ACHN (cell line): ENCODE measurements at places on chromosomes 6 and 20.

DNA sequence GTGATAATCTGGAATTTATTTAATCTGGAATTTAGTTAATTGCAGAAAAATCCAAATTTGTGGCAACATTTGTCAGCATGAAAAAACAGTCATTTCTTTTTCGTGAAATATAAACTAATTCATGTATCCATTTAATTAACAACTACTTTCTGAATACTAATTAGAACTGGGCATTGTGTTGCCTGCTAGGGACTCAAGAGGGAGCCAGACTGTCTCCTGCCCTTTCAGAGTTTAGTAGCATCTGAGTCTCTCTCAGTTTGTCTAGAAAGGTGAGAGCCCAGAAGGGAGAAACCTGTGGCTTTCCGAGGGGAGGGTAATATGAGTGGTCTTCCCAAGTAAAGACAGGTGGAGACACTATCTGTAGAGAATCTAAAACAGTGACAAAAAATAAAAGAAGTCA lies 210.9 kb upstream of the HDDC2 start:
- DNase-seq, result peak; percentile 7

DNA sequence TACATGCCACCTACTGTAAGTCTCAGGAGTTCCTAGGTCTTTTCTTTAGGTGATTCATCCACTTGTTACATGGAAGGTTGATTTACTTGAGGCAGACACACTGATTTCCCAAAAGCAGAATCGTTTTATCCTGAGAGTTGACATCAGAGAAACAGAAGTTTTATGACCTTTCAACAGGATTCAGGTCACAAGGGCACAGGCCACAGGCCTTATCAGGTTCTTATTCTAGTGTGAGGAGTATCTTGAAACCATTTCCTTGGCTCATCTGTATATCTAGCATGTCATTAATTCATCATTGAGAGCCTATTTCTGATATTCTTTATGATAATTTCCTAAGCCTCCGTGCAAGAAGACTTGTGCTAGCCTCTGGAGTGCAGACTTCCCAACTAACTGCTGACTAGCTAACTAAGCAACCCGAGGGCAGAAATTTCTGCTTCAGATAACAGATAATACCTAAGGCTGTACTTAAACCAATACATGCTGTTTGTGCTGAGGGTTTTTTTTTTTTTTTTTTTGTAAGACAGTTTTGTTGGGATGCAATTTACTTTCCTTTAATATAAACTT lies 44.9 kb upstream of the RFPL4B start:
- no peak for DNase-seq

DNA sequence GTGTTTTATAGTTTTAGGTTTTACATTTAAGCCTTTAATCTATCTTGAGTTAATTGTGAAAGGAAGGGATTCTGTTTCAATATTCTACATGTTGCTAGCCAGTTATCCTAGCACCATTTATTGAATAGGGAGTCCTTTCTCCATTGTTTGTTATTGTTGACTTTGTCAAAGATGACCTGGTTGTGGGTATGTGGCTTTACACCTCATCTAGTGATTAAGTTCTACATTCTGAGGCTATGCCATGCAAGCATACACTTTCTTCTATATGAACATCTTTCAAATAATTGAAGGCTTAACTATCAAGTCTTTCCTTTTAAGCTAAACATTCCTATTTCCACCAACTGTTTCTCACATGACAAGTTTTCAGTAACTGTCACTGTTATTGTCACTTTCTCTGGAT lies 46.1 kb downstream of the ME1 start:
- no peak for DNase-seq

DNA sequence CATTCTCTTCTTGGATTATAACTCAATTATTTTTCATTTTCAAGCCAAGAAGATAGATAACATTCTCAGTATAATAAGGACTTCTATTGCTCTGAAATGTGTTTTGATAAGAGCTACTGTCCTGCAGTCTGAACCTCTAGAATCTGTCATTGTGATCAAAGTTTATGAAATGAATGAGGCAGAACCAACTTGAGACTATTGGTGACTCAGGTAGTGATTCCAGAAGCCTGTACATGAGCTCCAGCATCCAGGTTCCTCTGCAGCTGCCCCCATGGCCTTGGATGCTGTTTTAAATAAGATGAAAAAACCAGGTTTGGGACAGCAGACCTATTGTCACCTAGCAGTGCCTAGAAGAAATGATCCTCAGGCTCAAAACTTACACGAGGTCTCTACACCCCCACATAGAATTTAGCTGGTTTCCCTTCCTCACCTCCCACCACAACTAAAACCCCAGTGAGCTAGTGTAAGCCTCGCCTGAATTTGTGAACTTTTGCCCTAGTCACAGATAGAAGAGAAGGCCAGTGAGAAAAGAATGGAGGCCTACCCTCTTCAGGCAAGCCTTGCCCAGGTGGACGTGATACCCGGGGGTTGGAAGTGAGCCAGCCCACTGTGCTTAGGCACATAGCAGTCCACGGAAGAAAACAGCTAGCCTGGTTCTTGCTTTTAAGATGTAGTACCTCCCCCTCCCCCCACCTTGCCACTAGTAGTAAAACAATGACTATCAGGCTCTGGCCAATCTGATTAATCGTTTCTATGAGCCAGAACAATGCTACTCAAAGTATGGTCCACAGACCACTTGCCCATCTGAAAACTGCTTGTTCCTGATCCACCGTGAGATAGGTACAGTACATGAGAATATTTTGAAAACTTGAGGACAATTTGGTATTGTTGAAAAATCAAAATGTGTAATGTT lies 73.0 kb upstream of the SYNJ2 start:
- DNase-seq, result no peak

DNA sequence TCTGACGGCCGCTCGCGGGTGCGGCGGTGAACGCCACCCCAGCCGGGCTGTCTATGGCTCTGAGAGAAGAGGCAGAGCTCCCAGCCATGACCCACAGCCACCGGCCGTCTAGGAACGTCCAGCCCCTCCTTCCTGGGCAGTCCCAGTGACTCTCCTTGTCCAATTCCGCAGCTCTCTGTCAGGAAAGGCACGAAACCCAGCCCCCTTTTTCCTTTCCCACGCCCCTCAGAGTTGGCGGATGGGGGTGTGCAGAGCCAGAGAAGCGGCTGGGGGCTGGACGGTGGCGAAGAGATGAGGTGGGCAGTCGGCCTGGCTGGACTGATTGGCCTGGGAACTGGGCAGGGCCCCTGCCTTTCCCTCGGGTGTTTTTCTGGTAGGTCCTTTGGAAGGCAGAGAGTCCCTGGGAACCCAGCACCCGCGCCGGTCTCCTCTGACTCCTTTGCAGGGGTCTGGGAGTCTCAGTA lies 1.5 kb downstream of the EBF4 start:
- no peak for DNase-seq

DNA sequence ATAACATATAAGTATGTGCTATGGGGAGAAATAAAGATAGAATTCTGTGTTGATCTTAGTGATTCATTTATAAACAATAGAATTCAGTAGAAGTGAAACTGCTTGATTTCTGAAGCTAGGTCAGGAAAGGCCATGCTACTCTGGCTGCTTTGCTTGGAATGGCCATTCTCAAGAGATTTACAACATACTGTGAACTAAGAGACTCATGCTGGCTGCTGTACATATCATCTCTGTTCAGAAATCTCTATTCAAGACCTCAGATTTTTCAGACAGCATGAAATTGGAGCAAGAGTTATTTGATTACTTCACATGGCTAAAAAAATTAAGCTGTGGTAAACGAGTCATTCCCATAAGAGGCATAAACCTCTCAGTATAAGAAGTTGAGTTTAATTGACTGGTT lies 662.6 kb downstream of the BCKDHB start:
- no peak for DNase-seq

DNA sequence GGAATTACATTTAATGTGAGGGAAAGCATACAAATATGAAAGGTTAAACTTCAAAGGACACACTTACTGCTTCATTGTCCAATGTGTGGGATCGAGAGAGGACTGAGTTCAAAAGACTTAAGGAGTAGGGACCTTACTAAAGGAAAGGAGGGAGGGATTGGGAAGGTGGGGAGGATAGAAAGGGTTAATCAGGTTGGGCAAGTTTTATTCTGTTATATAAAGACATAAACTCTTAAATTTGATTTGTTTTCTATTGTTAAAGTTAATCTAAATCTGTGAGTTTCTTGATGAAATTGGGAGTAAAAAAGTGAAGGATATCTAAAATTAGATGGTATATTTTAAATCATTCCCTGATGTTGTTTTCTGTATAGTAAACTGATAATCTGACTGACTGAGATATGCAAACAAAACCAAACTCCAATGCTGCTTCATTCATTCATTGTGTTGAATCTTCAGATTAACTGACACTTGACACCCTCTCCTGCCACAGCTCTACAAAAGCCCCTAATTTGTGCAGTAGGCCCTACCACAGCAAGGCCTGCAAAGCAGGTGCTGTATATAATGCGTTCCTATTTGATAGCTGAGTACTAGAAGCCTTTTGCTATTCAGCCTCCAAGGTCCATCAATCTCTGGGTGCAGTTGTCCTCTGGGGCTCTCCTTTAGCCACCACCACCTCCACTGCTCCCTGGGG lies 1.3 kb upstream of the UBE2J1 start:
- DNase-seq, result no peak

DNA sequence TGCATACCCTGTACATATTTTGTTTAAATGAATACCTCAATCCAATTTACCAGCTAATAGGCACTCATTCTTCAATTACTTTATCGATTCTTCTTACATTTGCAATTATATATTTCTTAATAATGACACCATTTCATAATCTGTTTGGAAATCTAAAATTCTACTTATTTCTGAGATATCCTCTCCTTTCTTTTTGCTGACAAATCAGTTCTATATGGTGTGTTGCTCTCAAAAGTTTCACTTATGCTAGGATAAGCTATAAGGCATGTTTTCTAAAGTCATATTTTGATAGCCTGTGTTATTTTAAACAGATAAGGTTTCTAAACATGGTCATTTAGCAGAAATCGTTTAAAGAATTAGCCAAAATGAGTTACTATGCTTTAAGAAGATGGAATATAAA lies 140.6 kb upstream of the GJE1 start:
- DNase-seq, result no peak

DNA sequence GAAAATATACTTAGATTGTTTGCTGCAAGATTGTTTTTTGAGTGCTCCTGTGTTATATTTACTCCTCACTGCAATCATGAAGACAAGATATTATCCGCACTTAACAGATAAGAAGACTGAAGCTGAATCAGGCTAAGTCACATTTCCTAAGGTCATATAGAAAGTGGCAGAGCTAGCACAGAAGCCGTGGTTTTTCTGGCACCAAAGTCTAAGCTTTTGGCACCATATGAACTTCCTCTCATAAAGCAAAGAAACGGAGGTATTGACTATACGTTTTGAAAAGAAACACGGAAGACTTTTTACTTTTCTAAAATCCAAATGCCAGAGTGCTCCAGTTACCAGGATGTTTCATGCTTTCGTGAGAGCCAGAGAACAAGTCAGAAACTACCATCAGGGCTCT lies 9.3 kb upstream of the DTD1 start:
- no peak for DNase-seq

DNA sequence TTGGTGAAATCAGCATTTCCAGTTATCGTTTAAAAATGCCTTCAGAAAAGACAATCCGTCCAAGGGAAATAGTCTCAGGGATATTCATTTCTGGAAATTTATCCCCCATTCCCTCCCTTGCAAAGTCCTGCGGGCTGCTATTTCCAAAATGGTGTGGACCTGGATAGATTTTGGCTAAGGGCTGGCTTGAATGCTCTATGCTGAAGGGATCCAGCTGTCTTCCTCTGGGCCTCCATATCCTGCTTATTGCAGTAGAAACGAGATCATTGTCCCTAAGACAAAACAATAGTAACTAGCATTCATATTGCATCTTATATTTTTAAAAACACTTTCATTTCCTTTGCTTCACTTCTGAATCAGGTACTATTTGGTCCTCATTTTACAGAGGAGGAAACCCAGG lies 129.9 kb downstream of the ANKRD60 start:
- no peak for DNase-seq

DNA sequence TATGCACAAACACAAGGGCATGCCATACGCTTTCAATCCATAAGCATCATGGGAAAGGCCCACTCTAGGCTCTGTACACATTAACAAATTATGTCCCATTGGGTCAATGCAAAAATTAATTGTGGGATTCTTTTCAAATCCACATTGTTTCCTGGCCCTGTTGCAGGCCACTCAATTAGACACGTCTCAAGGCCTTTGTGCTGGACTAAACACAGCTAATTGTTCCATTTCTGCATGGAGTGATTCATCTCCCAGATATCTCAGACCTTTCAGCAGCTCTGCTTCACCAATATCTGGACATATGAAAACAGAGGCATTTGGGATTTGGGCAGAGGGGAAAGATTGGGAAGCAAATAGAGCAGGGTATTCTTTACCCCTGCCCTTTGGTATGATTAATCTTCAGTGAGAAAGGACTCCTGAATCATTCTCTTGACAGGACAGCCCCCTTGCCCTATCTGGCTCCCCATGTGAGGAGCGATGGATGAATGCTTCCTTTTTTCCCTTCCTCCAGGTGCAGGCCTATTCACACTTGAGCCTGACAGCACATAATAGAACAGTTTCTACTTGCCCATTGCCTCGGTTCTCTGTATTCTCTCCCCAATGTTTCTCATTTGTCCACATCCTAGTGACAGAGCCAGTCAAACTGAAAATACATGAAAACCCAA lies 547.6 kb downstream of the HAO1 start:
- no peak for DNase-seq

DNA sequence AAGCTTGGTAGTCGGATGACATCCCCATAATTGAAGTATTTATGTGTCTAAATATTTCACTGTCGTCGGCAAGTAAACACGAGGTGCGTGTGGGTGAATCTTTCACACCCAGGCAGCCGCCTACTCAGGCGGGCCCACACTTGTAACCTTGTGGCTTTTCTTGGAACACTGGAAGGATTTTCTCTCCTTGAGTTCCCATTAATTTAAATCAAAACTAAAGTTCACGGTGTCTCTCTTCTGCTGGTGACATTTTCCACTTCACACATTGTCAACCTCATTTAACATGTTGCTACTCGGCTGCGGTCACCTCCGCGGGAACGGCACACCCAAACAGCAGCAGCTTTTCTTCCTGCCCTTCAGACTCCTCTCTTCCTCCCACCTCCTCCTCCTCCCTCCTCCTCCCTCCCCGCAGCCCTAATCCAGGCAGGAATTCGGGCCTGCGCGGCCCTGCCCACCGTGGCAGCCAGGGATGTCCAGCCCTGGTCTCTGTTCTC lies 336.6 kb downstream of the QKI start:
- no peak for DNase-seq

- DNase-seq, result no peak
Measured at GRCh38 chr6:166008441-166009369, 158.9 kb downstream of the TBXT start.

DNA sequence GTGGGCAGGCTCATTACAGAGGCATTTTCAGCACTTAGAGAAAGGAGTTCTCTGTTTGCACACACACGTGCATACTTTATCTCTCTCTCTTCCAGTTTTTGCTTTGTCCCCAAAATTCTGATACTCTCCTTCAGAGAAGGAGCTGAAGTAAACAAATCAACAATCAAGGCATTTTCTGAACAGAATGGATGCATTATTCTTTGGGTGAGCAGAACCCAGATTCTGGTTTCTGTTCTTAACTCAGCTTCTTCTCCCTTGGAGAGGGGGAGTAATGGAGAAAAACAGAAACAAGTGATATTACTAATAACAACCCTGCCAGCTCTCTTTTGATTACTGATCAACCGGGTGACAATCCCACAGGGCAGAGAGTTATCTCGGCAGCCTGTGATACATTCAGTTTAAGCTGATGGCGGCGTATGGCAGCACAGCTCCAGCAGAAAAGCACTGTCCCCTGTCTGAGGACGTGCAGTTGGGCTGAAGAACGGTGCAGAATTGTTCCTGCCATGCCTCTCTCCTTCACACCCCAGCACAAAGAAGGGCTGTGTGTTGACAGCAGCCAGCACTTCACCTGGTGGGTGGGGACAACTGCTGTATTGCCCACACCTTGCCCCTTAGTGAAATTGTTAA lies 47.3 kb upstream of the SASH1 start:
- DNase-seq, result no peak
